NCI-H2081 (cell line): ENCODE measurements at places on chromosomes 3 and 15.

DNA sequence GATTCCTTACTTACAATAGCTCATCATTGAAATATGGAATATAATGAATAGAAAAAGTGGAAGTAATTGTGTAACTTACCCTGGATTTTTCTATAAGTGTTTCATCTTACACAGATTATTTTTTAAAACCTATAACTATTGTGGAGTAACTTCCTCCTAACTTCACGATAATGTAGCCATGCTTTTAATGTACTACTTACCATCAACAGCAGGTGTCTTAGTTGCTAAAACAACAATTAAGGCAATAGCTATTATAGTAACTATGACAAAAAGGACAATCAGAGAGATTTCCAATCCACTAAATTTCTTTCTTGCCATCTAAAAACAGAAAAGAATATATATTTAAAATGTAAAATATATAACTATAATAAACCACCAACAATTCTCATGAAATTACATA lies 2.6 kb downstream of the SI start:
- no peak for DNase-seq

DNA sequence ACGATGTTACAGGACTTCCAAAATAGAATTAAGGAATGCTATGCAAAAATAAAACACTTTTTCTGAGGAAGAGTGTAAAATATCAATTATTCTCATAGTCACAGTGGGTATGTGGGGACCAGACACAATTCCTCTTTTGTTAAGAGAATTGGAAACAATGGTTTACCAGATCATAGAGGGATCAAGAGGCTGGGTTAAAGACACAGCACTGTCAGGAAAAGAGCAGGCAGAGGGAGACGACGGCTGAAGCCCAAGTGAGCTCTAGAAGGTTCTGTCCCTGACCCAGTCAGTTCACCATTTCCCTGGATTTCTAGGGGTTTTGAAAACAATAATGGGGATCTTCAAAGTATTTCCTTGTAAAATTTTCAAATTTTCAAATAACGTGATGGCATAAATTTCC lies 54.0 kb upstream of the POLR2M start:
- DNase-seq = no peak

DNA sequence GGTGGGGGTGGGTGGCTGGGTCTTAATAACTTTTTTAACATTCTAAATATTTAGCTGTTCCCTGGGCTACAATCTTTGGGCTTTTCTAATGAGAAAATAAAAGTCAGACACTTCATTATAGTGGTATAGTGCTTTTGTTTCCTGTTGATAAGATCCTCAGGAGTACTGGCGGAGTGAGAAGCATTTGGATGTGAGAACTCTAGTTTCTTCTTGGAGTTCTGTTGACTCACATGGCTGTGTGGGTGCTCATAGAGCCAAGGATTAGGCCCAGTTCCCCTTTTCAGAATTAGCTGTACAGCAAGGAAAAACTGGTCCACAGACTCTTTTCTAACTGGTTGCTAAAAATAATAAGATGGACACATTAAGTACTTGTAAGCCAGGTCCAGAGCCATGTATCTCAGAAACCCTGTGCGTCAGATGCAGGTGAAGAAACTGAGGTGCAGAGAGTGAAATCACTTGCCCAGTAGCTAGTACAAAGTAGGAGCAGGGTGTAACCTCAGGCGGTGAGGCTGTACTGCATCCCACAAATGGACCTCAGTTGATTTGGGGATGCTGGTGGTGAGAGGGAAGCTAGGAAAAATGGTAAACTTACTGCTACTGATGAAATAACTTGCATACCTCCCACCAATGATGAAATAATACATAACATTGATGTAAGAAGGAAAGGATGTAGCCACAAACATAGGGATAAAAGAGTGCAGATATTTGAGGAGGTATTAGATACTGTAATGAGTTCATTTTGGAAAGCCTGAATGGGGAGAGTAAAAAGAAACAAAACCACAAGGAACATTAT lies 2.3 kb downstream of the ITPR1 start:
- DNase-seq = no peak

- DNase-seq = no peak
Measured at GRCh38 chr3:182067423-182067822, 355.7 kb downstream of the SOX2 start.

DNA sequence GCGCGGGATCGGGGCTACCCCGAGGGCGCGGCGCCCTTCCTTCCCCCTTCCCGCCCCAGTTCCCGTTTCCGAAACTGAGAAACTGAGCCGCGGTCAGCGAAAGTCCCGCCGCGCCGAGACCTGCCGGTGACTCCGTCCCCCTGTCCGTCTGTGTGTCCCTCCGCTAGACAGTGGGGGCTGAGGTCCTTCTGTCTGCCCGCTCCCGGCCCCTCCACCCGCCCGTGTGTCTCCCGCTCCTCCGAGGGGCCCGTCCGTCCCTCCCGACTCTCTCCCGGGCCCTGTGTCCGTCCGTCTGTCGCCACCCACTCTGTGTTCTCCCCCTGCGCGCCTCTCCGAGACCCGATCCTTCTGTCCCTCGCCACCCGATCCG lies 426 bp downstream of the PRKCD start:
- no peak for DNase-seq

DNA sequence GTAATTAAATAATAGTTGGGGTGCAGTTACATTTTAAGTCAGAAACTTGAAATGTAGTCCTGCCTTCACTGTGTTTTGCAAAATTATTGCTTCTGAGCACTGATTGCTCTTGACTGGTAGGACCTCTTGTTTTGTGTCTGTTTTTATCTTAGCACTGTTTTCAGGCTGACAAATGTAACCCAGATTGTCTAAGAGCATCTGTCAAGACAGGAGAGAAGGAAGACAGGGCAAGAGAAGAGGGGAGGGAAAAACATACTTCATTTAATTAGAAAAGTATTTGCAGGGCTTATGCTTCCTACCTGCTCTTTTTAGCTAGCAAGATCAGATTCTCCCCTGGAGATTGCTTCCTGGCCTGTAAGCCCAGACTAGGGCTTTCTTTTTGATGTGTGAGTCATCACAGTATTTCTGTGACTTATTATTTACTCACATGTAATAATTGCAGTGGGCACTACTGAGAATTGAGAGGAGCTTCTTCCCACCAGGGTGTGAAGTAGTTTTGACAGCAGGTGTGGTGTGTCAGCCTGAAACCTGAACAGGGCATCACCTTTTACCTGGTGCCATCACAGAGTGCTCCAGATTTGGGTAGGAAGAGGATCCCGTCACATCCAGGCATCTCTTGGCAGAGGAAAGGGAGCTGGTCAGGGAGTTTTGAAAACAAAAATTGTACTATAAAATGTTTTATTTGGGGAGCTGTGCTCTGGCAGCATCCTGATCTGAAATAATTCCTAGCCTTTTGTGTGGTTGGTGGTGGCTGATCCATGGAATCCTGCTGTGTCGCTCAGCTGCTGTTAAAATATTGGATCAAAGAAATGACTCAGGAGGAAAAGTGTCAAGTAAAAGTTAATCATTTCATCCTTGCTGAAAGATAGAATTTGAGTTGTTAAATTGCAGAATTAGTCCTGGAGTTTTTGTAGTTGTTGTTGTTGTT lies 98.2 kb downstream of the TMEM108 start:
- peak; percentile 23 for DNase-seq

GRCh38 chr15:77519540-77519939 lies 98.9 kb downstream of the HMG20A start:
- DNase-seq = no peak

DNA sequence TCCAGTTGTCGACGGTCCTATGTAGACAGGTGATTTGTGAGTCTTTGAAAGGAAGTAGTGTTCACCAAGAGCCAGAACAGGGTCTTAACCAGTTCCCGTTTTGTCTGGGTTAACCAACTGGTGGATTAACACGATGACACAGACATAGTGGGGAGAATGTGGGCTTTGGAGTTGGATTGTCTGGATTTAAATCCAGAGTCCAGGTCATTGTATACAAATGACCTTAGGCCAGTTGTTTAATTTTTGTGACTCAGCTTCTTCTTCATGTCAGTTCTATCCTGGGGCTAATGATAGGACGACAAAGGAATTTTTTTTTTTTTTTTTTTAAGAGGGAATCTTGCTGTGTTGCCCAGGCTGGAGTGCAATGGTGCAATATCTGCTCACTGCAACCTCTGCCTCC lies 126.7 kb downstream of the LPP start:
- DNase-seq = no peak

DNA sequence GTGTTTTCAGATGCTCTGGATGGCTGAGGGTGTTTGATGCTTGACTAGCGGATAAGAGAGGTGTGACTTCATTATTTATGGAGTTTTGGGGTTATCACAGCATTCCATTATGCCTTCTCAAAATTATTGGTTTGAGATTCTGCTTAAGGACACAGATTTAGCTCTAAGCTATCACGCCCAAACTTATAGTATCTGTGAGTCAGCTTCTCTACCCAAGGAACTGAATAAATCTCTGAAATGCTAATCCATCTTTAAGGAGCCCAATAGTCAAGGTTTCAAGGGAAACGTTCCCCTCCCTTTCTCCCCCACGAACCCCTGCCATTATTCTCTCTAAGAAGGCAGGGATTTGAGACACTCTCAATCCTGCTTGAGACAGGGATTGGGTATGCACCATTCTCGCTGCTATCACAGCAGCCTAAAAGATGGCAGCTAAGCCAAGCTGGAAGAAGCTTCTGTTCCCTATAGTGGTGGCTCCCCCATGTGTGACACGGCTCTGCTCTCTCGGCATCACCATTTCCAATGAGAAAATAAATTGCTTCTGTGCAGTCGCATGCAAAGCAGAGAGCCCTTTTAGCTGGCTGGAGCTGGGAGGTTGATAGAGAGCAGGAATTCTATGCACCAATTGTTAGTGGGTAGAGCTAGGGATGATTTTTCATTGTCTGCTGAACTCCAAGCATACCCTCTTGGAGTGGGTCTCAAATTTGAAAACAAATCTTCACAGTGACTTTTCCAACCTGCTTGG lies 151.1 kb downstream of the IL20RB start:
- no peak for DNase-seq

- DNase-seq = no peak
Measured at GRCh38 chr3:180188512-180189309, 152.0 kb upstream of the PEX5L start.

DNA sequence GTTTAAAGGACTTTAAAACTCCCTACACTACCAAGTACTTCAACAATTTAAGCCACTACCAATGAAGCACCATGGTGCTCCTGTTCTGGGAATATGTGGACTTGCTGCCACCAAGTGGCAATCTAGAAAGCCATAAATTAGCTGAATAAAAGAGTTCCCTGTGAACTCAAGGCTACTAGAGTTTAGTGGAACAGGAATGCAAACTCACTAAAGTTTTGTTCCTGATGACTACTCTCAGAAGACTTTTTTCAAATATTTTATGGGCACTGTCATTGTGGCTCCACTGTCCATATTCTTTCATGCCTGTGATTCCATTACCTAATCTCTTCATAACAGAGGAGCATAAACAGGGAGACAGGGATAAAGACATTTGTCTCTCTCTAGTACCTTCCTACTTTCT lies 63.9 kb downstream of the TMCC1 start:
- peak; percentile 81 for DNase-seq

- DNase-seq = peak; percentile 87
Measured at GRCh38 chr15:90789462-90789861, 72.3 kb downstream of the BLM start.

DNA sequence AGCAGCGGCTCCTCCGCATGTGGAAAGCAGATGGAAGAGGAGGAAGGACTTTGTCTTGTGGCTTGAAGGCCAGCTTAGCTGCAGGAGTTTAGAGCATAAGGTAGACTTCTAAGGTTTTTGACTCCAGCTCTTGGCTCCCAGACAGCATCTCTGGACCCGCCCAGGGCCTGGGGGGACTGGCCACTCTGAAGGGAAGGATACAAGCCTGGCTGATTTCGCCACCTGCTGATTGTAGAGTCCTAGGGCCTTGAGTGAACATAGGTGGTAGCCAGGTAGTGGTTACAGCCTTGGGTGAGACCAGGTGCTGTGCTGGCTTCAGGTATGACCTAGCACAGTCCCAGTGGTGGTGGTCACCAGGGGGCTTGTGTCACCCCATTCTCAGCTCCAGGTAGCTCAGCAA lies 48.4 kb upstream of the RPL35A start:
- no peak for DNase-seq

- DNase-seq = no peak
Measured at GRCh38 chr3:191227541-191227940, 28.5 kb downstream of the OSTN start.

DNA sequence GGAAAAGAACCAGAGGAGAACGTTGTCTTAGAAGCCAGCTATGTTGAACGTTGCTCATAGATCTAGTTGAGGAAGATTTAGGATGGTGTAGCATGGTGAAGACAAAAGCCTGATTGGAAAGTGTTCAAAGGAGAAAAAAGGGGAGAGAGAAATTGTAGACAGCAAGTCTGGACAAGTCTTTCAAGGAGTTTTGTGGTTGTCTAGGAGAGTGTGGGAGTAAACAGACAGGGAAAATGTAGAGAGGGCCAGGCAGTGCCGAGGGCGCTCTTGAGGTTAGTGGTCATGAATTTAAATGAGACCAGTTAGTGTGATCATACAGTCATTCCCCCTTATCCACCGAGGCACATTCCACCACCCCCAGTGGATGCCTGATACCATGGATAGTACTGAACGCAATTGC lies 167.5 kb upstream of the IL12A start:
- no peak for DNase-seq

DNA sequence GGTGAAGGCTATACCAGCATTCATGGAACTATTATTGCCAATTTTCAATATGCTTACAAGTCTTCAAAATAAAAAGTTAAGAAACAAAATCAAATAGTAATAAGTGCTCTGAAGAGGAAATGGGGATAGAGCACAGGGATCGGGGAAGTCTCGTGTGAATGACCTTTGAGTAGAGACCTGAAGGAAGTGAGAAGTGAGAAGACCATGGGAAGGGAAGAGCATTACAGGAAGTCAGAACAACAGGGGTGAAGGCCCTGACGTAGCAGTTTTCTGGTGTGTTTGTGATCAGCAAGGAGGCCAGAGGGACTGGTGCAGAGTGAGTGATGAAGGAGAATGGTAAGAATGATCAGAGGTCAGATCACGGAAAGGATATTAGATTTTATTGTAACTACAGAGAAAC lies 48.1 kb downstream of the STAC start:
- DNase-seq = no peak

DNA sequence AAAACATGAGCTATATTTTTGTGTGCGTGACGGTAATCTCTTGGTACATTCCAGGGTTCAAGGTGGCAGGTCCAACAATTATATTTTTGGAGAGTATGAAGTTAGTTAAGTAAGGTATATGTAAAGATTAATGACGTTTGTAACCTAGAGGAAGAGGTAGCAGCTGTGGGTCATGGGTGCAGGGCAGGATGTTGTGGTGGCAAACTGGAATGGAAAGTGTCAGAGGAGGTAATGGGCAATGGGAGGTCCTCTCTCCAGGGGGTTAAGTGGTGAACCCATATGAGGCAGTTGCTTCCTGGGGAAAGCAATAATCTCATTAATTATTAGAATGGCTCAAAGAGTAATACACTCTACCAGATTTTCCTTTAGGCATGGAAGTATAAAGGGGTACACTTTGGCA lies 1.0 kb upstream of the CD200R1L start:
- no peak for DNase-seq
